ENCODE measurements at places on chromosomes 2 and 18.

- peak; percentile 22 for DNase-seq
- no peak overlapping the region for H3K27ac ChIP-seq
- H3K27me3 ChIP-seq = no peaks in the 10 kb centered on the region
- no peaks in the 10 kb centered on the region for H3K36me3 ChIP-seq
- no peak overlapping the region for H3K4me3 ChIP-seq
Measured at GRCh38 chr2:209579230-209579749, 155.4 kb downstream of the MAP2 start.

DNA sequence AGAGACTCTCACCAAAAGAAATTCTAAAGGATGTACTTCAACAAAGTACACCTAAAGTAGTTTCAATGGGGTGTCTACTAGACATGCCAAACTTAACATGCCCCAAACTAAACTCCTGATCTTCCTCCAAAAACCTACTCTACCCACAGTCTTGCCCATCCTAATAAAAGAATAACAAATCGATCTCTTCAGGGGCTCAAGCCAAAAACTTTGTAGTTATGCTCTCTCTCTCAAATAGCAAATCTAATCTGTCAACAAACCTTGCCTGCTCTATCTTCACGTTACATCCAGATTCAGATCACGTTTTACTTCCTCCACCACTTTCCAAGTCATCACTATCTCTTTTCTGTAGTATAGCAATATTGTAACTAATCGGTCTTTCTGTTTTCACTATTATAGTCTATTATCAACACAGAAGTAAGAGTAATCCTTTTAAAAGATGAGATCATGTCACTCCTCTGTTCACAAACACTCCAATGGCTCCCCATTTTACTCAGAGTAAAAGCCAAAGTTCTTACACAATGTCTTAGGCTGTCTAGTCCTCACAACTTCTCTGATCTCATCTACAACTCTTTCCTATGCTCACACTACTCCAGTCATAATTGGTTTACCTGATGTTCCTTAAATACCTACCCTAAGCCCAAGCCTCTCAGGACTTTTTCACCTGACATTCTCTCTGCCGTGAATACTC lies 79.9 kb downstream of the THADA start:
- peaks cover 10% of the 10 kb centered on the region for H3K36me3 ChIP-seq
- H3K4me3 ChIP-seq = no peak overlapping the region
- DNase-seq = no peak

DNA sequence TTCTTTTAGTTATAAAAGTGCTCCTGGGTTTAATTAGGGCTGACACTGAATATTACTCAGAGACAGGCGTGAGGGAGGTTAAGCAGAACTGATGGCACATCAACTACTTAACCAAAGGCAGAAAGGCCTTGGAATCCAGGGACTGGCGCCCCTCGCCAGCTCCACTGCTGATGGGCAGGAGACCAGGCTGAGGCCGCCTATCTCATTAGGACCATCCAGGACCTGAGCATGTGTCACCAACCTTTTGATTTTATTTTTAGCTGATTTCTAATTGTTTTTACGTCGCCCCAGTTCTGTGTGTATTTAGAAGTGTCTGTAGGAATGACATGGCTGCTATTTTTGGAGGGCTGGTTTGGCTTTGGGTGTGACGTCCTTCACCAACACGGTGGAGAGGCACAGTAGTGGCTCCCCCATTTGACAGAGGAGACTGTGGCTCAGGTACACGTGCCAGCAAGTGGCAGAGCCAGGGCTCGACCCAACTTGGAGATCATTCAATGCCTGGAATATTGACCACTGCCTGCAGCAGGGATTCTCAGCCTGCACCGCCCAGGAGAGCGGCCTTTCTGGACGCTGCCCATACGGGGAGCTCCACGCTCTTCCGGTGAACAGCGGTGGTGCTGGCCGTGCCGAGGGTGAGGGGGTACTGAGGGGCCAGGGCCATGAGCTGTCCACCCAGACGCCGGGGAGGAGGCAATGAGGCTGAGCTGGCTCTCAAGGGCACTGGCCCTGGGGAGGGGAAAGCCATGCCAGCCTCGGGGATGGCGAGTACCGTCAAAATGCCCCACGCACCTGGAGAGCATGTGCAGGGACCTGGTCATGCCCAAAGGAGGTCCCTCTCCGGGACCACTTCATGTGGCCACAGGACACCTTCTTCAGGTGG lies 205.7 kb downstream of the ASB1 start:
- no peak overlapping the region for H3K4me3 ChIP-seq
- no peaks in the 10 kb centered on the region for H3K27me3 ChIP-seq
- no peaks in the 10 kb centered on the region for H3K36me3 ChIP-seq
- H3K4me1 ChIP-seq = no peaks in the 10 kb centered on the region
- H3K27ac ChIP-seq = no peak overlapping the region

DNA sequence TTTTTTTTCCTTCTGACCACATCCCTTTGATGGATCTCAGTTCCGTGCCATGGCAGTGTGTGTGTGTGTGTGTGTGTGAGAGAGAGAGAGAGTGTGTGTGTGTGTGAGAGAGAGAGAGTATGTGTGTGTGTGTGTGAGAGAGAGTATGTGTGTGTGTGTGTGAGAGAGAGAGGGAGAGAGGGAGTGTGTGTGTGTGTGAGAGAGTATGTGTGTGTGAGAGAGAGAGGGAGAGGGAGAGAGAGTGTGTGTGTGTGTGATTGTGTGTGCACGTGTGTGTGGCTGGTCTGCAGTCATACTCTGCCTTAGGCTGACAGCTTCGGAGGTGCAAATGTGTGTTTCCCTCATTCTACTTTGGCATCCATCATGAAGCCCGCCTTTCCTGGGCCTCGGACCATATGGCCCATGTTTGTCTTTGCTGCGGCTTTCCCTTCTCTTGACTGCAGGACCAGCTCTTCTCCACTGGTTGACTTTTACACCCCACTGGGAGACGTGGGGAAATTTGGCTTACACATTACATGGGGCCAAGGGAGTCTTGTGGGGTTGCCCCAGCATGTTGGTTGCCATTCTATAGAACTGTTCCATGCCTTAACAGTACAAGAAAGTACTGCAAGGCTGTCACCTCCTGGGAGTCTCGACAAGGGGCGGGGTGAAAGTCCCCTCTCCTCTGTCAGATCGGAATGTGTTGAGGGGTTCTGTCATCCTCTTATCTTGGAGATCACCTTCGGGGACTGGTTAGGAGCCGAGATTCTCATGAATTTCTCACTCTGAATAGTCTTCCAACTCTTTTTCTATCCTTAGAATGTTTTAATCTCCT lies 21.6 kb downstream of the TSN start:
- H3K27me3 ChIP-seq = no peaks in the 10 kb centered on the region
- no peaks in the 10 kb centered on the region for H3K36me3 ChIP-seq
- H3K27ac ChIP-seq = no peak overlapping the region
- no peak for DNase-seq

GRCh38 chr2:166361351-166362153 lies 14.2 kb downstream of the SCN9A start:
- H3K4me3 ChIP-seq = no peak overlapping the region
- no peaks in the 10 kb centered on the region for H3K36me3 ChIP-seq
- H3K4me1 ChIP-seq = no peaks in the 10 kb centered on the region
- peak; percentile 21 for DNase-seq
- no peak overlapping the region for H3K27ac ChIP-seq

DNA sequence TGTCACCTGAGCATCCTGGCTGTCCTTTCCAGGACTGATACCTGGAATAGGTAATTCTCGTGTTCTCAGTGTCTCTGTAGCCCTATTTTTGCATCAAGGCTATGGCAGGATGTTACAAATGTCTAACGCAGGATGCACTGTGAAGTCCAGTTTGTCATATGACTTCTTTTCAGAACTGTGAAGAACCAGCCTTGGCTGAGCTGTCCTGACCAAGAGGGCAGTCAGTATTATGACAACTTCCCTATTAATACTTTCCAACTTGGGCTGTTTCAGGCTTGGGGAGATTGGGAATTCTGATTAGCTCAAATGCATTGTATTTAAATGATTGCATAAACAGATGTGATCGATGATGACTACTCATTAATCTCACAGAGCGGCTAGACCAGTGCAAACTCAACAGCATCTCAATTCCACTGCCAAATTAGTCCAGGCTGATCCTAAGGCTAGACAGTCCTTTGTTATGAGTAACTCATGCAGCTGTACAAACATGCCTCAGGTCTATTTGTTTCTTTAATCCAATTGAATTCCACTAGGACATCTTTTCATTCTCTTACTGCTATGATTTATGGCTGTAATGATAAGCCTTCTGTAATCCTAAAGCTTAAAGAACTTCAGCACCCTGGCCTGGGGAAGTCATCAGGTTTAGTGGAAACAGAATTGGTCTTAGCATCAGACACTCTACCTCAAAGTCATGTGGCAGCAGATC lies 331.6 kb downstream of the KCNS3 start:
- no peak for DNase-seq
- H3K27ac ChIP-seq = no peak overlapping the region
- H3K4me1 ChIP-seq = no peaks in the 10 kb centered on the region
- no peaks in the 10 kb centered on the region for H3K27me3 ChIP-seq

GRCh38 chr18:46755315-46756024 lies 1.4 kb downstream of the ST8SIA5 start:
- peaks cover 50% of the 10 kb centered on the region for H3K27me3 ChIP-seq
- DNase-seq = no peak
- peaks cover 13% of the 10 kb centered on the region for H3K4me1 ChIP-seq
- H3K36me3 ChIP-seq = no peaks in the 10 kb centered on the region
- H3K4me3 ChIP-seq = no peak overlapping the region

GRCh38 chr2:62114564-62114963 lies 81.4 kb upstream of the B3GNT2 start:
- no peaks in the 10 kb centered on the region for H3K27me3 ChIP-seq
- no peak for DNase-seq
- no peaks in the 10 kb centered on the region for H3K4me1 ChIP-seq
- no peak overlapping the region for H3K27ac ChIP-seq
- no peak overlapping the region for H3K4me3 ChIP-seq
- no peaks in the 10 kb centered on the region for H3K36me3 ChIP-seq

GRCh38 chr2:136281281-136282114 lies 163.5 kb upstream of the CXCR4 start:
- no peaks in the 10 kb centered on the region for H3K36me3 ChIP-seq
- no peak for DNase-seq
- no peaks in the 10 kb centered on the region for H3K27me3 ChIP-seq
- H3K4me1 ChIP-seq = no peaks in the 10 kb centered on the region

GRCh38 chr18:3265564-3266033 lies 3.7 kb downstream of the MYL12B start:
- H3K36me3 ChIP-seq = no peaks in the 10 kb centered on the region
- H3K4me1 ChIP-seq = peaks cover 31% of the 10 kb centered on the region
- H3K4me3 ChIP-seq = no peak overlapping the region
- no peak for DNase-seq
- H3K27ac ChIP-seq = no peak overlapping the region

DNA sequence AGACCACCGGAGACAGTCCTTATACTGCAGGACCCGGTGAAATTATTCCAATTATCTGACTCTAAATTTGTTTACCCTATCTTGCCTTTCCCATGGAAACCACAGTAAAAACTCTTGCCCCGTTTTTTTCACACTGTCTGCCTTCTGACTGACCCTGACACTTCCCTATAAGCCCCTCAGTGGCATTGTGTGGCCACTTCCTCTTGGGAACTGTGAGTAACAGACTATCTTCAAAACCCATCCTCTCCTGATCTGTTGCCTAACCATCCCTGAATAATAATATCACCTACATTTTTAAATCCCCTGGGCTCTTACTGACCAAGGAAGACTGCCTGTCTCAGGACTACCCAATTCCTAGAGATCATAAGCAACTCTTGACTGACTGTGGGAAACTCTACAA lies 42.6 kb upstream of the RNF152 start:
- H3K27me3 ChIP-seq = no peaks in the 10 kb centered on the region
- H3K4me3 ChIP-seq = no peak overlapping the region
- no peak for DNase-seq
- H3K27ac ChIP-seq = no peak overlapping the region

DNA sequence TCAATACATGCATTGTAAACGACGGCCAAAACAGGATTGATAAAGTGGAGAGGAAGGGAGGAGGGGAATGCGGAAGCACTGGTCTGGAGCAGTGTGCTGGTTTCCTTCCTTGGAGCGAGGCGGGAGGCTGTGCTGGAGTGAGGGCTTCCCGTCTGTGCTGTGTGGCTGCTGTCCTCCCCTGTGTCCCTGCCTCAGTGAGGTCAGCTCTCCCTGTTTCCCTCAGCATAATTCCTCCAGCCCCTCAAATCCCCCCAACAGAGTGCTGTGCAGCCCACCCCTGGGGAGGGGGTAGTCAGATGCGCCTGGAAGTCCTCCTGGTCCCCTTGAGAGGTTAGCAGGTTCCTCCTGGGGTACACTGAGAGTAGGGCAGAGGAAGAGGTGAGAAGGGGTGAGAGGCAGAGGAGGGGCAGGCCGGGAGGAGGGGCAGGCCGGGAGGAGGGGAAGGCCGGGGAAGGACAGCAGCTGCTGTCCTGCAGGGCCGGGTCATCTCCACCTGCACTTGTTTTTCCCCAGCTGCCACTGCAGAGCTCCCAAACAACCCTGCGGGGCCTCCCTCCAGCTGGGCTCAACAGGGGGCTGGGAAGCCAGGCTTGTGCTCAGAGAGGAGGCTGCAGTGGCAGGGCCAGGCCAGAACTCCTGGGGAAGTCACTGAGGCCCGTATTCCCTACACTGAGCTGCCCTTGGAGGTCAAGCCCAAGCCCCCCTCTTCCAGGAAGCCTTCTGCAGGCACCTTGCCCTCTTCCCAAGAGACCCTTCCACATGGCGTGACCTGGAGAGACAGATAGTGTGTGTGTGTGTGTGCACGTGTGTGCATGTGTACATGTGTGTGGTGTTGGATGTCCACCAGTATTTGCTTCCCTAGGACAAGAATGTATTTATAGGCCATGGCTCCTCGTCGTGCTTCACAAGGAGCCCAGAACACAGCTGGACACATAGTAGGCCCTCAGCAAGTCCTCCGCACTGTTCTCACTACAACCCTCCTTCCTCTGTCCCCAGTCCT lies 13.2 kb upstream of the ATP6V1B1 start:
- H3K27ac ChIP-seq = no peak overlapping the region
- H3K4me1 ChIP-seq = no peaks in the 10 kb centered on the region
- no peak for DNase-seq
- no peaks in the 10 kb centered on the region for H3K36me3 ChIP-seq
- no peaks in the 10 kb centered on the region for H3K27me3 ChIP-seq

GRCh38 chr2:100620481-100620880 lies 57.7 kb downstream of the PDCL3 start:
- no peak overlapping the region for H3K27ac ChIP-seq
- no peaks in the 10 kb centered on the region for H3K27me3 ChIP-seq
- no peak for DNase-seq
- no peak overlapping the region for H3K4me3 ChIP-seq

DNA sequence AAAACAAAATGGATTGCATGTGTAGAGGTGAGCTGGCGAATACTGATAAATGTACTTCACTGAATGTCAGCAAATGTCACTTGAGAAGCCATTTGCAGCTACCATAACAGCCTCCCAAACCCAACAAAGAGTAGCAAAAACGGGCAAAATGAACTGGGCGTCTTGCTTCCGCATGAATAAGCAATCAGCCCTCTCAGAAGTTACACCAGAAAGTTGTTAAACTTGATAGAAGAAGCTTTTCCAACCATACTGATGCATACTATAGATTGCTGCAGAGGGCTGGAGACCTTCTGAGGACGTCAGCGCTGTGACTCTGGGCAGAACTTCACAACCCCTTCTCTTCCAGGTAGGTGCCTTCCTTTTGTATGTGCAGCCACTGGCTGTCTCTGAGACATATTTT lies 18.7 kb upstream of the SIX3 start:
- DNase-seq = no peak
- no peaks in the 10 kb centered on the region for H3K4me1 ChIP-seq

All from left lung (tissue), 14 donors.